ENCODE measurements at places on chromosomes 13 and 19.

DNA sequence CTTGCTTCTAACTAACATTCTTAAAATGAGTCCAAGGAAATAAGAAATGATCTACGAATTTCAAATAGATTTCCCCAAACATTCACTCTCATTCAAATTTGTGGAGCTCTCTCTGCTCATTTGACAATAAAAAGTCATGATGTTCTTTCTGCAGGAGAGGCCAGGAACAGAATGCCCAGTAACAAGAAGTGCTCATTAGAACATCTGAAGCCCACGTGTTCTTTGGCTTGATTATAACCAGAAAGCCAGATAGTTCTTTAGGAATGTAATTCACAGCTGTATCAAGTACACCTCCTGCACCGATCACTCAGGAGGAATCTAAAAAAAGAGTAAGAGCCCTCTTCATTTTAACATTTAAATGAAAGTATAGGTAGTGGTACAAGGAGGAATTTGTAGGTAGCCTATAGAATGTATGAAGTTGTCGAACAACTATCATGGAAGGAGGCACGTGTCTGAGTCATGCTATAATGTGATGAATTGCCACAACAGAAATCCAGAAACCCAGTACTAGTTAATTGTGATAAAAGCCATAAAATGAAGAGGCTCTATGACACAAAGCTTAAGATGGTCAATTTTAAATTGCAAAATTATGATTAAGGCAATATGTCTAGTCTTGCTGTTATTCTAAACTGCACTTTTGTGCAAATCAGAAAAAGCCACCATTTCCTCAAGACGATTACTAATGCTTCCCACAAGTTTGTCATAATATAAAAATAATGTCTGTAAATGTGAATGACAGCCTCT lies 12.8 kb downstream of the MEDAG start:
- DNase-seq: no peak

DNA sequence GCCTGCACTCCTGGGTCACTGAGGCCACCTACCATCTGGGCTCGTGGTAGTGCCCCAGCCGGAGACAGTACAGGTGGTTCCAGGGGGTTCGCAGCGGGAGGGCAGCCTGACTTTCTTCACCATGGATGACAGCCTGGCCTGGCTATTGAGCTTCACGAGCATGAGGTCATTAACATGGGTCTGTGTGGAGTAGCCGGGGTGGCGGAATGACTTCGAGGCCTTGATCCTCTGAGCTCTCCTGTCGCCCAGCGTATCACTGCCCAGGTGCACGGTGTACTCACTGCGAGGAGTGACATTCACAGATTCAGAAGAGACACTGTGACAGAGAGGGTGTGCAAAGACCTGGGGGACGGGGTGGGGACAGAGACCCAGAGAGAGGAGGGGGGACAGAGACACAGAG lies 3.5 kb downstream of the KLK7 start:
- no peak for DNase-seq

- DNase-seq: no peak
Observed at GRCh38 chr13:98171900-98172589, 5.0 kb downstream of the RNF113B start.

DNA sequence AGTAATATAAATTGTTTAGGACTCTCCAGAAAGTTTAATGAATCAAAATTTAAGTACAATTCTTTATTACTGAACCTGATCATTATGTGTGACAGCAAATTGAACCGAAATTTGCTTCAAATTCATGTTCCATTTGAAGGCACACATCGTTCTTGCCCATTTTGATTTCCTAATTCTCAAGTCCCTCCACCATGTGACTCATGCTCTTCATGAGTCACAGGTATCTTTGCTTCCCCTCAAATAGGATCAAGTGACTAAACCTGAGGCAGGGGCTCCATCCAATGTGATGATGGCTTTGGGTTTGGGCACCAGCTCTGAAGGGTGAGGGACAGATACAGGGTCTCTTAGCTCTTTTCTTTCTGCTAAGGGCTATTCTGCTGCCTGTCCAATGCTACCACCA lies 86.1 kb downstream of the THSD1 start:
- no peak for DNase-seq

DNA sequence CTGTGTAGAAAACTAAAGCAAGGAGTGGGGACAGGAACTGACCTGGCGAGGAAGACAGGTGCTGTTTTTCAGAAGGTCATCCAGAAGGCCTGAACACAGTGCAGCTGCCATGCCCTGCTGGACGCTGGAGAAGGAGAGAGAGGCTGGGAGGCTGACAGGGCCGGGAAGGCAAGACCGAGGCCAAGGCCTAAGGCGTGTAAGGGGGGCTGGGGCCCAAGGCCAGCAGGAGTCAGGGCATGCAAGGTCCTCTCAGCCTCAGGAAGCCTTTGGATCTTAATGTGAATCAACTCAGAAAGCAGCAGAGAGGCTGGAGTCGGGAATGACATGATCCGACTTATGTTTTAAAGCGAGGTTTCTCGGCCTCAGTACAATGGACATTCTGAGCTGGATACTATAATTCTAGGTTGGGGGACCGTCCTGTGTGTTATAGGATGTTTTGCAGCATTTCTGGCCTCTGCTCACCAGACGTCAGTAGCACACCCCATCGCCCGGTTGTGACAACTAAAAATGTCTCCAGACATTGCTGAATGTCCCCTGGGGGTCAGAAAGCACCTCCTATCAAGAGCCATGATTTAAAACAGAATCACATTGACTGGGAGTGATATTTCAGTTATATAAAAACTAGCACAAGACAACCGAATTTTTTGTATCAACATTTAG lies 530.4 kb downstream of the MYO16 start:
- DNase-seq: no peak

DNA sequence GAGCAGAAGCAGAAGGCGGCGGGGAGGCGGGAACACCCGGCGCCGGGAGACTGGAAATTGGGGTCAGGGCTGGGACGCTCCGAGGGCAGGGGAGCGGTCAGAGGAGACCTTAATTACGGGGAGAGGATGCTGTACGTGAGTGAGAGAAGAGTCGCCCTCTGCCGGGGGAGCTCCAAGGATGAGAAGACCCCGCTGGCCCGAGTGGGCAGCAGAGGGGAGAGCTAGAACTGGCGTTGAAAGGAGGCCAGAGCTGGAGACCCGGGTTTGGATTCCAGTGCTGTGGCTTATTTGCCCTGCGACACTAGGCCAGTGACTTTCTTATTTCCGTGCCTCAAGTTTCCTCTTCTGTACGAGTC lies 536 bp downstream of the FAM32A start:
- peak; percentile 3 for DNase-seq

DNA sequence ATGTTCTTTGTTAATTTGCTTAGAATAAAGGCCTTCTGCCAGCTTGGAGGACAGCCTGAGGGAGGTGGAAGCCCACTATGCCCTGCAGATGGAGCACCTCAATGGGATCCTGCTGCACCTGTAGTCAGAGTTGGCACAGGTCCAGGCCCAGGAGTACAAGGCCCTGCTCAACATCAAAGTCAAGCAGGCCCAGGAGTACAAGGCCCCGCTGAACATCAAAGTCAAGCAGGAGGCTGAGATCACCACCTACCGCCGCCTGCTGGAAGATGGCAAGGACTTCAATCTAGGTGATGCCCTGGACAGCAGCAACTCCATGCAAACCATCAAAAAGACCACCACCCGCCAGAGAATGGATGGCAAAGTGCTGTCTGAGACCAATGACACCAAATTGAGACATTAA lies 41.7 kb downstream of the ZNF85 start:
- no peak for DNase-seq

DNA sequence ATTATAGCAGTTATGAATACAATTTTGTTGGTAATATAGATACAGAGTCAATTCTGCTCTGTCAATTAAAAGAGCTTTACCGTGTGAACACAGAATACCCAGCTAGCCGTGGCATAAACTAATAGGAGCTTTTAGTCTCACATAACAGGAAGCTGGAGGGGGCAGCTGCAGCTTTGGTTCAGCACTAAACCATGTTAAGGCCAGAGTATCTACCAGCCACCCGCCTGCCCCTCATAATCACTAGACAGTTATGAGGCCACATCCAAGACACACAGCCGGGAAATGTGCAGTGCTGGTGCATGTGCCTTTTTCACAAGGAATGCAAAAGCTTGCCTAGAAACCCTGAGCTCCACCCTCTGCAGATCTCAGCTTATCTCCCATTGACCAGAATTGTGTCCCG lies 62.3 kb downstream of the SGCG start:
- DNase-seq: no peak

DNA sequence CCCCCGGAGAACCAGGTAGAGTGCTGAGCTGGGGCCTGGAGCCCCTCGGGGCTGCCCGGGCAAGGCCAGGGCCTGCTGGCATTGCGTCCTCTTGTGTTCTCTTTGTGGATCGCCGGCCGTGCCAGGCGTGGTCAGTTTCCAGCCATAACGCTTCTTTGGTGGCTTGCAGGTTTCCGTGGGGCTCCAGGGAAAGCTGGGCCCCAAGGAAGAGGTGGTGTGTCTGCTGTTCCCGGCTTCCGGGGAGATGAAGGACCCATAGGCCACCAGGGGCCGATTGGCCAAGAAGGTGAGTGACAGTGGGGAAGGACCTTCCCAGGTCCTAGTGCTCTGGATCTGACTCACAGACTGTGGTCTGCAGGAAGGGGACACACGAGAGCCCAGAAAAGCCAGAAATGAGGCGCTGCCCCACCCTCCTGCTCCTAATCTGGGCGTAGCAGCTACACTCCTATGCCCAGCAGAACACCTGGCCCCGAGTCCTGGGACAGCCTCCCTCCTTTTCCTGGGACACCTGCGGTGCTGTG lies 57.5 kb downstream of the RAB20 start:
- DNase-seq: no peak

GRCh38 chr13:89490661-89491060 lies 1819.5 kb downstream of the SLITRK5 start:
- DNase-seq: no peak

GRCh38 chr19:49200238-49200862 lies 42.8 kb downstream of the TRPM4 start:
- no peak for DNase-seq

DNA sequence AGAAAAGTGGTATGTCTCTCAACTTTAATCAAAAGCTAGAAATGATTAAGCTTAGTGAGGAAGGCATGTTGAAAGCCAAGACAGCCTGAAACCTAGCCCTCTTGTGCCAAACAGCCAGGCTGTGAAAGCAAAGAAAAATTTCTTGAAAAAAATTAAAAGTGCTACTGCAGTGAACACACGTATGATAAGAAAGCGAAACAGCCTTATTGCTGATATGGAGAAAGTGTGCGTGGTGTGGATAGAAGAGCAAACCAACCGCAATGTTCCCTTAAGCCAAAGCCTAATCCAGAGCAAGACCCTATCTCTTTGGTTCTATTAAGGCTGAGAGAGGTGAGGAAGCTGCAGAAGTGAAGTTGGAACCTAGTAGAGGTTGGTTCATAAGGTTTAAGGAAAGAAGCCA lies 96.4 kb downstream of the ZDHHC20 start:
- DNase-seq: no peak

DNA sequence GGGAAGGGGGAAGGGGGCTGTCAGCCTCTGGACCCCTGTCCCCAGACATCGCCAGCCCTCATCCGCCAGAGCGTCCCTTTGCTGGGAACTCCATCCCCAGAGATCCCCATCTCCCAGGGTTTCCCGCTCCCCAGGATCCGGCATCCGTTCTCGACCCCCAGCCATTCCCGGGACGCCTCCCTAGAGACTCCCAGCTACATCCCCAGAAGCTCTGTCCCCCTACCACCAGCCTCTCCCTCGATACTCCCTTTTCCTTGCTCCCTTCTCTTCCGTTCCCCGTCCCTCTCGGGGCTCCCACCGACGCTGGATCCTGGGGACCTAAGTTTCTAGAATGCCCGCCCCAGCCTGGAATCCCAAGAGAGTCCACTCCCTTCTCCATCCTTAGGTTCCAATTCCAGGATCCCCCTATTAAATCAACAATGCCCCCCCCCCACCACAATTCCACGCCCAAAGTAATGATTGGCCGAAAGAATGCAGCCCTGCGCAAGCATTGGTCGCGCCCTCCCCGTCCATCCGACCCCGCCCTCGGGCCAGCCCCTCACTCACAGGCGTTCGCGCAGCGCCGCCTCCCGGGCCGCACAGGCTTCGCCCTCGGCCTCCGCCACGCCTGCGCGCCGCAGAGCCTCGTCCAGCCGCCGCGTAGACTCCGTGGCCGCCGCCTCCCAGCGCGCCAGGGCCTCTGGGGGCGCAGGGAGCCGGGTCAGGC lies 3.2 kb downstream of the CCDC194 start:
- DNase-seq: peak; percentile 89

DNA sequence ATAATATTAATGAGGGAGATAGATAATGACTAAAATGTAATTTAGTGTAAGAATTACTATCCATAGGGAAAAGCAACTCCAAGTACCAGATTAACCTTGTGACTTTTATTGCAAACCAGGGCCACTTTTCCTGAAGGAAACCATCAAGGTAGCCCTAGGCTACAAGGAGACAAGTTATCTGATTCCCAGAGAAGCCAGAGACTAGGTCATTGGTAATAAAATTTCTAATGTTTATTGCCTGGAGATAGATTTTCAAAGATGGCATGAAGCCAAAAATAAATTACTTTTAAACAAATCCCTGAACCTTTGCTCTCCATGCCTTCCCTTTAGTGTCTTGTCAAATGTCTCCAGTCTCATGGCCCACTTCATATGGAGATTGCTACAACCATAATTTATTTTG lies 610.1 kb upstream of the SLC10A2 start:
- DNase-seq: no peak

GRCh38 chr13:42686165-42686564 lies 95.2 kb upstream of the FAM216B start:
- DNase-seq: no peak

DNA sequence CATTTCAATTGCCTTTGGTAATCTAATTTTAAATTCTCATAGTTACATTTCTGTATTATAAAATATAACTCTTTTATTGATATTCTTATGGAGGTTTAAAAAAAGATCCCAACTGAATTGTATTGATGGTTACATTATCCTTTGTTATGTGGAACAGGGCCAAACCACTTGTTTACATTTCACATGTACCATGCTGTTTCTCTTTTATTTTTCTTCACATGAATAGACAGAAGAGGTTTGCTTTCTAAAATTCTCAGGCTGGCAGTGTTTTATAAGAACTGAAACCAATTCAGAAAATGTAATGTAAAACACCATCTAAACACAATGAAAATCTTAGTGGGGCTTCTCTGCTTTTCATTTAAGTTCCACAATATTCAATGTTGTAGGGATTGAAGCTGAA lies 122.5 kb downstream of the GPC5 start:
- no peak for DNase-seq

- no peak for DNase-seq
Observed at GRCh38 chr13:25971459-25972145, 80.2 kb downstream of the SHISA2 start.

GRCh38 chr19:47075179-47075810 lies 26.9 kb upstream of the TMEM160 start:
- no peak for DNase-seq

DNA sequence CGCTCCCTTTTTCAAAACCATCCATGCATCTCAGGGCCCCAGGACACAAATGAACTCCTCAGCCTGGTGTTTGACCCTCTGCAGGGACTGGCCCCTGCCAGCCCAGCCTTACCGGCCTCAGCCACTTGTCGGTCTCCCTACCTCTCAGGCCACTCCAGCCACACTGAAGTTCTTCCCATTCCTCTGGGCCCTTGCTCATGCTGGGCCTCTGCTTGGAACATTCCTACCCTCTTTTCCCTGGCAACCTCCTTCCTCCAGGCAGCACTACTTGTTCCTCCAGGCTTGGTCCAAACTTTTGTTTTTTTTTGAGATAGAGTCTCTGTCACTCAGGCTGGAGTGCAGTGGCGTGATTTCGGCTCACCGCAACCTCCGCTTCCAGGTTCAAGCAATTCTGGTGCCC lies 7.6 kb upstream of the EGLN2 start:
- DNase-seq: no peak
